ENCODE measurements at places on chromosomes 7 and 10.
A peak's percentile ranks its signal among the peaks of the same experiment; 100 is the strongest.

DNA sequence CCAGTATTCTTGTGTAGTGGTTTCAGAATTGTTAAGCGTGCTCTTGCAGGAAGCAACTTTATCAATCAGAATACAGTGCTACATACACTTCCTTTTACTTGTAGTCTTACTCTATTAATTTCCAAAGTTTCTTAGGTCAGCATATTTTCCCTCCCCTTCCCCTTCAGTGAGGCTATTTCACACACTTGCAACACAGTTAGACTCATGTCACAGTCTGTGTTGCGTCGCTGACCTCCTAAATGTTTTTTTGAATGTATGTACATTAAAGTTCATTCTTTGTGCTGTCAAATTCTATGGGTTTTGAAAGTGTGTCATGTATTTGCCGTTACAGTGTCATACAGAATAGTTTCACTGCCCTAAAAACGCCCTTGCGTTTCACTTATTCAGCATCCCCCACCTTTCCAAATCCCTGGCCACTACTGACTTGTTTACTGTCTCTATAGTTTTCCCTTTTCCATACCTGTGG is 5.4 kb upstream of the HKDC1 start:
- no peak for DNase-seq

DNA sequence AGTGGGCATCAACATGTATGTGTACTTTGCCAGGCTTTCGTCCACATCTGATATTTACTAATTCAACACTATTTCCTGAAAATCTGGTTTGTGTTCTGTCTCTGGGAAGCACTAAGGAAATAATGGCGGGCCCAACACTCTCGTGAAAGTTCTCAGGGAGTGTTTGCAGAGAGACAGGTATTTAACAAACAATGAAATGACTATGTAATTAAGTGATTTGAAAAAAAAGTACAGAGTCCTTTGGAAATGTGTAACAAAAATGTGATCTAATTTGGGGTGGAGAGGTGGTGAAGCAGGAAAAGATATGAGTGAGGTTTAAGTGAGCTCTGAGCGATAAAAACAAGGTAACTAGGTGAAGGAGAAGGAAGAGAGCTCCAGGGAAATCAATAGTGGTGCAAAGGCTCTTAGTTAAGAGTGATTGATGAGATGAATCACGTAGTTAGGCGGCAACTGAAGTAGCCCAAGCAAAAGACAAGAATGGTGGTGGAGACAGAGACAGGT is 95.3 kb upstream of the DNAJB12 start:
- DNase-seq, result no peak

DNA sequence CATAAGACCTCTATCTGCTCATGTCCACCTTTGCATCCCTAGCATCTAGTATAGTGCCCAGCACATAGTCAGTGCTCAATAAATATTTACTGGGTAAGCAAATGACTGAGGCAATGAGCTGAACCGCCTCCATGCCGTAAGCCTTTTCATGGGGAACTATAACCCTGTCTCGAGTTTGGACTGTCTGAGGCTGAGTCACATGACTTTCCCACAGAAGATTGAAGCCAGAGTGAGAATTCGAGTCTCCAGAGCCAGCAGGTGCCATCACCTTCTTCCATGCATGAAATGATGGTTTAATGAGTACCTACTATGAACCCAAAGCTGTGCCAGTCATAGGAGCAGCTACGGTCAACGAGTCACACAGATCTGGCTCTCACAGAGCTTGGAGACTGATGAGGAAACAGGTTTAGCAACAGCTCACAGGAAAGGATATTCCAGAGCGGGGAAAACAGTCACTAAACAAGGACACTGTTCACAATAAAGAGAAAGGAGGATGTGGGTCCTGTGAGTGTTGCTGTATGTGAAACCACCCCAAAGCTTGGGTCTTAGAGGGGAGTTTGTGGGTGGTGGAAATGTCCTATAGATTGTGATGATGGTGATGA is 75.2 kb downstream of the TEX36 start:
- DNase-seq, result no peak

DNA sequence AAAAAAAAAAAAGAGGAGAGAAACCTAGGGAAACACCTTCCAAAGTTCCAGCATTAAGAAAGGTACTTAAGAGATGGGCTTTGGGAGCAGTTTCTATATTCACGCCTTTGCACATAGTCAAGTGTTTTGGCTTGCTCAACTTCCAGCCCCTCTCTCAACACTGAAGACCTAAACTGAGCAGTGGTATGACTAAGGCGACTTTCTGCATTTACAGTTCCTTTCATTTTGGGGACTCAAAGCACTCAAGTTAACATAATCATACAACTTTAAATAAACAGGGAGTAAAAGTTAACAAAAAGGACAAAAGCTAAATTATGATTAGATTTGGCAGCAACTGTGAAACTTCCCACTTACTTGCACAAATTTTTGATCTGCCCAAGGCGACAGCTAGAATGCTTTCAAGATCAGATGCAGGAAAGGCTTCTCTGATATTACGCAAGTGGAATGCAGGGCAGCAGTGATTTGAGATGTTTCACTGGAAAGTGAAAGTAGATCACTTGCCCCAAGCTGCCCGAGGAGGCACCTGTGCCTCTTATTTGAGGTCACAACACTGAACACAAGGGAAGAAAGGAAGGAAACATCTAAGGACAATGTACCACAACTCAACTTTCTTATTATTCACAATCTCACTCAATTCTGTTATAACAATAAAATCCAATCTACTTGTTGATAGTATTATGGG is 199.5 kb downstream of the SKAP2 start:
- DNase-seq, result peak; percentile 66

DNA sequence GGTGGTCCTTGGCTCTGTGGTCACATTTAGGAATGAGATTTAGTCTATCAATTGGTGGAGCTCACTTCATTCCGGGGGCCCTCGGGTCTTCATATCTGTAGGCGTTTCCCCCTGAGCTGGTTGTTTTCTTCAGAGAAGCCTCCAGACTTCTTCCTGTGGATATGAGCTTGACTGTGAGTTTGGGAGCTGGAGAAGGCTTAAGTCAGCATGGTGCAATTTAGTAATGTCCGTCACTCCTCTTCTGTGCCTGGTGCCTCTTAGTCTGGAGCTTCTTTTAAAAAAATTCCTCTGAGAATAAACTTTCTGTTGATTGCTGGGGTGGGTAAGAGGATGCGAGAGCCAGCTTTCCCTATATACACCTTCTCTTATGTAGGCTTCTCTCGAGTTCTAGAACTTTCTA is 40.2 kb downstream of the HECW1 start:
- no peak for DNase-seq

DNA sequence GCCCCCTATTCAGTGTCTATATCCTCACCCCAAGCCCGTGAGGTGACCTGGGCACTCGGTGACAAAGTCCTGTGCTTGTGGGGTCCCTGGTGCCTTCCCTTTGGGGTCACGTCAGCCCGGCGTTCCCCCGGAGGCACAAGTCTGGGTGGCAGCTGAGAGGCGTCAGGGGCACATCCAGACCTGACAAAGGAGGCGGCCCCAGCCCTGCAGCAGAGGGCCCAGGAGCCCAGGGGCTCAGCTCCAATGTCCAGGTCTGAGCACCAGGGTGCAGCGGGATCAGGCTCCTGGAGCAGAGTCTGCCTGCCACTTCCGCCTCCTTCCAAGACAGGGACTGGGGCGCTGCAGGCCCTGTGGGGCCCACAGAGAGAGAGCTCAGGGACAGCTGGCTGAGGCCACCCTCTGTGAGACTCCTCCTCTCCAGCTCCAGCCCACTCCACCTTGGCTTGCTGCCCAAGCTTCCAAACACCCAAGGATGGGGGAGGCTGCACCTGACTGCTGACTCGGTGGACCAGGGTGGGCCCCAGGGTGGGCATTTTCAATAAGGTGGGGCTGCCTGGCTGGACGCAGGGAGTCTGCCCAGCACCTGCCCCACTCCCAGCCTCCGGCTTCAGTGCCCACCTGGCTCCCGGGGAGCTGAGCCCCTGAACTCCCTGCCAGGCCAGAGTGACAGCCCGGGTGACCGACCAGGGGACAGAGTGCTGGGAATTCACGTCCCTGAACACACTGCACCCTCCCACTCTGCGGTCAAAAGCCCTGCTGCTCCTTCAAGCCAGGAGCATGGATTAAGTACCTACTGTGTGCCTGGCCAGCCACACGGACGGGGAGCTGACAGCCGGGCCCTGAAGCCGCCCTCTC is 1.0 kb upstream of the KNDC1 start:
- DNase-seq, result no peak

GRCh38 chr7:150947761-150948651 is 30.1 kb downstream of the KCNH2 start:
- no peak for DNase-seq
